ENCODE measurements at places on chromosomes 1 and 21.

DNA sequence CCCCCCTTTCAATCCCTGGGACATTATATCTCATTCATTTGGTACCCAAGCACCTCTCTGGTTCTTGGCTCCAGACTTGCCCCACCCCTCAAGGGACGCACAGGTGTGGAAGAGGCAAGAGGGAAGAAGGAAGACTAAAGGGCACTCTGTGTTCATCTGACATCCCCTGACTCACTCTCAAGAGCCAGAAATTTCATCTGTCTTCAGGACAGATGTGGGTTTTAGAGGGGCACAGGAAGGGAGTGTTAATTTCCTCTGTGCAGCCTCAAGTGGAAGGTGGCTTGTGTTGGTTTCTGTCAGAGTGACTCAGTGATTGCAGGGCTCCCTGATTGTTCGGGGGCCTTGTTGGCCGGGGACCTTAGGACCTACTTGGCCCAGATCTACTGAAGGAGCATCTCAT lies 2.4 kb downstream of the C2CD4D start:
- no peak for DNase-seq

DNA sequence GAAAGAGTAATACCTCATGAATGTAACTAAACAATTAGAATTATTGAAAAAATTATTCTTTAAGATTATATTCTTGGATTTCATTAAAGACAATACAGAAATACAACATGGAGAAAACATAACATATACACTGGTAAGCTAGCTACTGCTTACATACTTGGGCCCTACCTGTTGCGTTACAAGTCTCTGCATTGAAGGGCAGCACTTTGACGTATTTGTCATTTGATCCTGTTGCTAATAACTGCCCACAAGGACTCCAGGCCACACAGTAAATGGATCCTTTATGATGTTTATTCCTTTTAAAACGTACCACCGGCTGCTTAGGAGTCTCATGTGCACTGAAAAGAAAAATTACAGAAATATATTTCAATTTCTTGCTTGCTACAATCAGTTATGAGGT lies 19.8 kb upstream of the CLCC1 start:
- DNase-seq, result no peak

DNA sequence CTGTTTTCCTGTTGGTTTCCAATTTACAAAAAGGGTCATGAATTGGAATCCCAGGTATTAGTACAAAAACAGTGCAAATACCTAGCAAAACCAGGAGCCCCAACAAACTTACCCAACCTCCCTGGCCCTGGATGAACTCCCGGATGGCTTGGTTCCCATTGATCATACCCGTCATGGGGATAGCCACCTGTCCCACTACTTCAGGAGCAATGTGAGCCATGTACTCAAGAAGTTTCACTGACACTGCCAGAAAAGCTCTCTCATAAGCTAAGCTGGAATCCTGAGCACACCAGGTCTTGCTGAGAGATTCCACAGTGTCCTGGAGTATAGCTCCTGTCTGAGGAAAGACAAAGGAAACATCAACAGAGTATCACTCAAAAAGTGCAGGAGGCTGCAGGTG lies 5.7 kb downstream of the BCL2L15 start:
- DNase-seq, result no peak

DNA sequence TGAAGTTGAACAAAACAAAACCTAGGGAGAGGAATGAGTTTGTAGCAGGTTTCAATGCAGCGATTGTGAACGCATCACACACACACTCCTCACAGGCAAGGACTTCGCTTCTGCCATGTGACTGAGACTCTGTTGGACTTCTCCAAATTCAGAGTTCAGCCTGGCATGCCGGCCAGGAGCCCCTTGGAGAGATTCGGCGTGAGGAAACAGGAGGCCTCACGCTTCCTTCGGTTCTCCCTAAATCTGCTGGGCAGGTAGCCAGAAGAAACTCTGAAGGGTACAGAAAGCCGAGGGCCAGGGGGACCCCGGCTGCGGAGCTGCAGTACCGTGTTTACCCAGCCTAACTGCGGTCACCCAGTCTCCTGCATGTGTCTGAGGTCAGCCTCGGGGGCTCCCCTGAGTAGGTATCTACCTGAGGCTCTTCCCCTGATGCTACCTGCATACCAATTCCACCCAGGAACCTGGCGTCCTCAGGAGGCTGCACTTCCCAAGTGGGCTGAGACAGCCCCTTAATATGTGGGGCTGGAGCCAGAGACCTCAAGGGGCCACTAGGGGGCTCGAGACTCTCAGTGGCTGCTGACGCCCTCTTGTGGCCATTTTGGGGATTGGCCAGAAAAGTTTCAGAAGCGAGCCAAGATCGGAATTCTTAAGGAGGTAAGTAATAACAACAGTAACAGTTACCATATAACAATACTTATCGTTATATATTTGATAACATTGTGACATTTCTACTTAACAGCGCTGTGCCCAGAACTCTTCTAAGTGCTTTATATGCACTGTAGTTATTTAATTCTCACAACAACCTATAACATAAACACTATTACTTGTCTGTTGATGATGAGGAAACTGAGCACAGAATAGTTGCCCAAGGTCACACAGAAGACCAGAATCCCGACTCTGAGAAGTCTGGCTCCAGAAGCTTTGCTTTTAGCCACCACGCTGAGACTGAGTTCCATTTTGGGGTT lies 2.7 kb upstream of the ANXA9 start:
- DNase-seq, result peak; percentile 92

- no peak for DNase-seq
Measured at GRCh38 chr1:162985816-162986435, 83.2 kb upstream of the RGS4 start.

DNA sequence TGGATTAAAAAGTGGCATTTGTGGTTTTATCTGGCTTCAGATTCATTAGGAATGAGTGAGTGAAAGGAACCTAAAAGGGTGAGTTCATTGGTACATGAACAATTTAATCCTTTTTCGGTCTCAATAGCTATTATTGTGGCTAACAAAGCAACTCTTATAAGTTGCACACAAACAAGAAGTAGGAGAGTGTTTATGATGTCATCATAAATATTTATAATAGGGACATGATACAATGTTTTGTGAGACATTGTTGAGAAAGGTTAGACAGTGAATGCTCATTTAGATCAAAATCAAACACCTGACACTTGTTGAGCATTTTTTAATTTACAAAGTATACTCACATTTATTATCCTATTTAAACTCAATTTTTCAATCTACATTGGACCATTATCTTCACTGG lies 363.4 kb downstream of the PDE4B start:
- DNase-seq, result no peak

- no peak for DNase-seq
Measured at GRCh38 chr1:229089586-229090208, 181.2 kb upstream of the RAB4A start.

Data from body of pancreas (tissue), 4 donors.